SIG-M5 (cell line): ENCODE measurements at places on chromosomes 2 and 18.

GRCh38 chr2:216635171-216635570 is 2.0 kb downstream of the IGFBP2 start:
- DNase-seq = no peak

GRCh38 chr2:196144513-196145126 is 26.8 kb downstream of the STK17B start:
- DNase-seq = no peak

DNA sequence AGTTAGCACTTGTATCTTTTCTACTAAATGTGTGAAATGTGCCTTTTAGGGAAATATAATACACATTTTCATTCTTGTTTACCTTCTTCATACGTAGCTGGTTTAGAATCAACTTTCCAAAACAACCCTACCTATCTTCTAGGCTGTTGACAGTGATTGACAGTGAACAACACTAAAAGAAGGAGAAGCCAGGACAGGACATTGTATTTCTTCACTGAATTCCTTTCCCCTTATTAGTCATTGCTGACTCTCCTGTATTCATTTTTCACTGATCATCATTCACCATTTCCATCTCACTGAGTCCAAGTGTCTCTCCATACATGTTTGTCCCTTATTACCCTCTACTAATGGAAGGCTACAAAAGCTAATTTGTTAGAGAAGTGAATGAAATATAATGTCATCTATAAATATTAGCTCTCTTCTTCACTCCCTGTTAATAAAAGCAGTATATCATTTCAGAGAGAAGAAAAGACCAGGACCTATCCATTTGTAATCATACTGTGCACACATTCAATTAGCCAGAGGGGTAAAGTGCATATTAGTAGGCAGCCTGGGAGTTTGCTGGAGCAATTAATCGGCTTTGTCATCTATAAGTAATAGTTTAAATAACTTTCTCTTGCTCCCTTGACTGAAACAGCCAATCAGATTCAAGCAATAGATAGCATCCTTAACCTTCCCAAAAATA is 192.5 kb upstream of the FOSL2 start:
- DNase-seq = no peak

DNA sequence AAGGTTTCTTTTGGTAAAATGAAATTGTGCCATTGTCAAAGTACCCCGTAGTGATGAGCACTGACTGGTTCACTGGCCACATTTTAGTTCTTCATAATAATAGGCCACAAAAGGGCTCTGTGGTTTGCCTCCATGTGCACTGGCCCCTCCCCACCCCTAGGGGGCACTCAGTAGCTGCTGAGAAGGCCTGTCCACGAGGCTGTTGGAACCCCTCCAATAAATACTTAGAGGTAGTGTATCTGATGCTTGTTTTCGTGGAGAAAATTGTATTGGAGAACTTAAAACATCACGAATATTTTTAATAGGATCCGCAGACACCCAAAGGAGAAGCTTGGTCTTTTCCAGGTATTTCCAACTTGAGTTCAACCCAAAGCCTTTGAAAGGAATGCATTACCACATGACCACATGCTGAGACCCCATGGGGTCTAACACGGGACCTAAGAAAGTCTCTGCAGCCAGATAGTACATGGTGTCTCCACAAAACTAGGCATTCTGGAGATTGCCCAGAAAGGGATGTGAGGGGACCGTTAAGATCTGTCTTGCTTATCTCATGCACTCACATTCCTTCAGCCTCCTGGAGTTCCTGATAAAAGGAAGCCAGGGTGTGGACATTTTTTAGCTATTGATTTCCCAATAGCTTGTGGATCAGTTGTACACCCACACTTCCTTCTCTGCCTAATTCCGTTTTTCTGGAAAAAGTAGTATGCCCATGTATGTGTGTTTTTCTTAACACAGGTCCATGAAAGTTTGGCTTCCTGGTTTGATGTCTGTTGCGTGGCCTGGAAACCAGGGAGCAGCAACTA is 28.5 kb upstream of the NOSTRIN start:
- DNase-seq = no peak

DNA sequence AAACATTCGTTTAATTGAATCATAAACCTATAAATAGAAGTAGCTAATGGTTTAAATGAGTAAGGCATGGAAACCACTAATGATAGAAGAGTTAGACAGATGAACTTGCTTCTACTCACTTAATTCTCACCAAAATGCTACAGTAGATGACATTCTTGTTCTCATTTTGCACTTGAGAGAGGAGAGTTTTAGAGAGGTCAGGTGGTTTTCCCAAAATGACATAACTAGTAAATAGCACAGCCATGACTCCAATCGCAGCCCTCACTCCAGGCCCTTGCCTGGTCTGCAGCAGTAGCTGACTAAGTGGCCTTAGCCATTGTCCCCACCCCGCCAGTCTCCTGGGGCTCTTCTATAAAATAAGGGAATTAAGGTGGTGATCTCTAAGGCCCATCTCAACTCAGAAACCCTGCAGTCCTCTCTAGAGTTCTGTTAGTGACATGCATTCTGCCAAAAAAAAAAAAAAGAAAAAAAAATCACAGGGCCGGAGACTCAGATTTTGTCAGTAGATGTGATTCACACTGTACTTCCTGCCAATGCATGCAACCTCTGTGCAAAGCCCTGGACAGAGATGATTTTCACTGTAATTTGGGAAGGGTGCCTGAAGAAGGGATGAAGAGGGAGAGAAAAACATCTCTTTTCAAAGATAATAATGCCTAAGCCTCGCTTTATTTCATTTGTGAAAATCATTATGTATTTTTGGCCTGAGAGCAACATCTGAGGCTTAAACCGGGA is 221.8 kb downstream of the ANAPC1 start:
- no peak for DNase-seq

DNA sequence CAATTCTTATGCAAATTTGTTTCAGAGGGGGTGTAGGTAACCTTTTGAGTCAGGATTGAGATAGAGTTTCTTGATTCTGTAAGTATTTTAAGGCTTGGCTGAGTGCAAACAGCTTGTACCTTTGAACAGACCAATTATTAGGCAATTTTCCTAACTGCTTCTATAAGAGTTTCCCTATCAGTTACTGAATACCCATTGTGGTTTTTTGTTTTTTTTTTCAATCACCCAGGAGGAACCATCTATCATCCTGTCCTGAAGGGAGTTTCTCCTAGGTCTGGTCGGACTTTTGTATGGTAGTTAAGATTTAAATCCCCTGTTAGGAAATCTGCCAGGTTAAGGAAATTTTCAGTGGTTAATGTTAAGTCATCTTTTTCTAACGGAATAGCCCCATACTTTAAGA is 319.4 kb upstream of the SLC39A10 start:
- DNase-seq = no peak

DNA sequence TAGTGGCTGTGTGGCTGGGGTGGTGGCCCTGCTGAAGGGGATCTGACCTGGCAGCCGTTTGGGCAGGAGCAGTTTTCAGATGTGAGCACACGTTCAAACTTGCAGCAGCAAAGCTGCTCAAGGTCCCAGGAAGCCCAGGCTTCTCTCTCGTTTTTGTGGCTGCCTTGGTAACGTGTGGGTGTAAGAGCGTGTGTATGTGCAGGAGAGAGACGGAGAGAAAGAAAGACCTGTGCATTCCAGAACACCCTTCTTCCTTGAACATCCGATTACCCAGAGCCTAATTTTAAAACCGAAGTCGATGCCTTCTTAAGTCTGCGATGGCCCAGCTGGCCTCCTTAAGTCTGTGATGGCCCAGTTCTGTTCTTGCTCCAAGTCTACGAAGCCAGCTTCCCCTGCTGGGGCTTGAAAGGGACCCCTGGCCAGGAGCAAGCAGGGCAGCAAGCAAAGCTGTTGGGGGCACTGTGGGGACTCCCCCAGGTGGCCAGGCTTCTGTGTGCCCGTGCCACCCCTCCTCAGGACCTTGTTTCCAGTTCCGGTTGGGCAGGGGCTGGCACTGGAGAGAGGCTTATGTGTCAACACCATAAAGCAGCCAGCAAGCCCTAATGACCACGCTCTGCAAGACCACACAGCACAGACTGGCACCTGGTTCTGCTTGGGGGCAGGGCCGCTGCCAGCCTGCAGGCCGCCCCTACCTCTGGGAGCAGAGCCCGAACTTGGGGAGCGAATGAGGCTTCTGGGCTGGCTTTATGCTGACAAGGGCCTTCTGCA is 55.8 kb upstream of the ALPP start:
- no peak for DNase-seq

- no peak for DNase-seq
These were observed 82.0 kb downstream of the TMEM17 start for GRCh38 chr2:62423883-62424458.

- no peak for DNase-seq
These were observed 11.6 kb downstream of the SRSF7 start for GRCh38 chr2:38739524-38739923.

DNA sequence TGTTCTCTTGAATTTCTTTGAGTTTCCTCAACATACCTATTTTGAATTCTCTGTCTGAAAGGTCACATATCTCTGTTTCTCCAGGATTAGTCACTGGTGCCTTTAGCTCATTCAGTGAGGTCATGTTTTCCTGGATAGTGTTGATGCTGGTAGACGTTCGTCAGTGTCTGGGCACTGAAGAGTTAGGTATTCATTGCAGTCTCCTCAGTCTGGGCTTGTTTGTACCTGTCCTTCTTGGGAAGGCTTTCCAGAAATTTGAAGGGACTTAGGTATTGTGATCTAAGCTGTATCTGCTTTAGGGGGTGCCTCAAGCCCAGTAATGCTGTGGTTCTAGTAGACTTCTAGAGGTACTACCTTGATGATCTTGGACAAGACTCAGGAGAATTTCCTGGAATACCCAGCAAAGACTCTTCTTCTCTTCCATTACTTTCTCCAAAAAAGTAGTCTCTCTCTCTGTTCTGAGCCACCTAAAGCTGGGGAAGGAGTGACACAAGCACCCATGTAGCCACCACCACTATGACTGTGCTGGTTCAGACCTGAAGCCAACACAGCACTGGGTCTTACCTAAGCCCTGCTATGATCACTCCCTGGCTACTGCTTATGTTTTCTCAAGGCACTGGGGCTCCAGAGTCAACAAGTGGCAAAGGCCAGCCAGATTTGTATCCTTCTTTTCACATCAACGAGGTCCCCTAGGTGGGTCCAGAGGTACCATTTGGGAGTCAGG is 852.0 kb downstream of the BCL11A start:
- no peak for DNase-seq

DNA sequence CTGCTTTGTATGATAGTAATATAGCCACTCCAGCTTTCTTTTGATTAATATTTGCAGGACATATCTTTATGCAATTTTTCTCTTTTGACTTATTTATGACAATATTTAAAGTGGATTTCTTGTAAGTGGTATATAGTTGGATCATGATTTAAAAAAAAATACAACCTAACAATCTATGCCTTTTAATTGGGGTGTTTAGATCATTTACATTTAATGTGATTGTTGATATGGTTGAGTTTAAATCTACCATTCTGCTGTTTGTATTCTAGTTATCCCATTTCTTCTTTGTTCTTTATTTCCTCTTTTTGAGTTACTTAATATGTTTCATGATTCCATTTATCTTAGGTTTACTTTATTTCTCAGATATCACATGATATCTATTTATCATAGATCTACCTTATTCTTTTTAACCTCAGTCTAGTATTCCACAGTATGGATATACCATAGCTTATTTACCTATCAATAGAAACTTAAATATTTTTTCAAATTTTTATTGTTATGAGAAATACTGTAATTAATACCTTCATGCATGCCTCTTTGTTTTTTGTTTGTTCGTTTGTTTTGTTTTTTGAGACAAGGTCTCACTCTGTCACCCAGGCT is 19.3 kb upstream of the CIB4 start:
- no peak for DNase-seq

GRCh38 chr2:60309336-60309735 is 244.1 kb downstream of the BCL11A start:
- DNase-seq = no peak

GRCh38 chr2:219719521-219719920 is 92.1 kb downstream of the SLC4A3 start:
- no peak for DNase-seq

- no peak for DNase-seq
These were observed 658.7 kb downstream of the CNTNAP5 start for GRCh38 chr2:124683536-124684428.

GRCh38 chr18:70981400-70982140 is 692.7 kb downstream of the SOCS6 start:
- no peak for DNase-seq

DNA sequence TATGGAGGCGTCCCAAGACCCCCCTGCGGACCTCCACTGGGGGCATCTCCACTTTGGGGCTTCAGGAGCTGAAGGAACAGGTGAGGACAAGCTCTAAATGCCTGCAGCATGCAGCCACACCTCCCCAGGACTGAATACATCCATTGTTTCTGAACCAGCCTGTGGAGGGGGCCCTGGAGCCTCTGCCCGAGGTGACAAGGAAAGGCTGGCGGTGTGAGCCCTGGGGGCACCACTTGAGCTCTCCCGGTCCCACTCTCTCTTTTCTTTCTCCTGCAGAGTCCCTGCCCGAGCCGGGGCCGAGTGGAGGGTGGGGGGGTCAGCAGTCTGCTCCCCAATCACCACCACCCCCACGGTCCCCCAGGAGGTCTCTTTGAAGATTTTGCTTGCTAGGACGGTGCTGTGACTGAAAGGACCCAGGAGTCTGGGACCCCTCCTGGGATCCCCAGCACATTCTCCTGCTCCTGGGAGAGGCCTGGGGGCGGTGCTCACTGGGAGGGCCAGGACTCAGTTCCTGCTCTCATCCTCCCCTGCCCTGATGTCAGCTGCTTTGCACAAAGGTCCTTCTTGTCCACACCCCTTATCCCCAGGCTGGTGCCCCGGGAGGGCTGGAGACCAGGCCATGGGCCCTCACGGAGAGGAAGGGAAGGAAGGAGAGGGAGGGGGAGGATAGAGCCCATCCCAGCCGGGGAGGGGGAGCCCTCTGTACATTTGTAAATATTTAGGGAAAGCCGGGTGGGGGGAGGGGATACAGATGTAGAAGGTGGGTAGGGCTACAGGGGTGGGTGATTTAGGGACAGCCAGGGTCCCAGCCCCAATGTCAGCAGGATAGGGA is 5.7 kb downstream of the CHPF start:
- no peak for DNase-seq

DNA sequence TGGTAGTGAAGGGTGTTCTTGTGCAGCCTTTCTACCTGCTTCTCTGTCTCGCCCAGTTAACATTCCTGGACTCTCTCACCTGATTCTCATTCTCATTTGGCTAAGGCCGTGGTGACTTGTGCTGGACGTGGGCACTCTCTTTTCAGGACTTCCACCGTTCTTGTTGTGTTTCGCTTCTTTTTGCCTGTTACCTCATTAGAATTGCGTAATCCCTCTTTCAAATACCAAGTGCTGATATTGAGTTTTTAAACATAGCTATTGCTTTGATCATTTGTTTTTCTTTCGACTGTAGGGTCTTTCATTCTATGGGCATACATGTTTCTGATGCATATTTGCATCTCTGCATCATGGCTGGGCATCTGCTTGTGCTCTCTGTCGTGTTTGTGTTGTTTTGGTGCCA is 287.0 kb downstream of the ALPK2 start:
- DNase-seq = no peak
